NCI-H526 (cell line): ENCODE measurements at places on chromosomes 5 and 9.

DNA sequence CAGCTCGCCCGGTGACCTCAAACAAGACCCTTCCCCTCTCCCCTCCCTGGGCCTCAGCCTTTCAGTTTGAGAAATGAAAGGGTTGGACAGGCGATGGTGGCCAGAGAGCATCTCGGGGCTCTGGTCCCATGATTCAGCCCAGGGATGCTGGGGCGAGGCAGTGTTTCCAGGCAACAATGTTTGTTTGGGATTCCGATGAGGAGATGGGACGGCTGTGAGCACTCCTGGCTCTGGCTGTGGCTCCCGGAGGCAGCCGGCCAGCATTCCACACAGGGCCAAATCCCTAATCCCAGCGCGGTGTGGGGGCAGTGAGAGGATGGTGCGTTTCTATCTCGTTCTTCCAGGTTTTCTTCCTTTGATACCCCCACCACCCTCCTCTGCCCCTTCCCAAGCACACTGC lies 66.0 kb downstream of the HMCN2 start:
- no peak for DNase-seq

GRCh38 chr5:157362982-157363381 lies 97.0 kb upstream of the NIPAL4 start:
- no peak for DNase-seq

GRCh38 chr9:136254381-136255165 lies 9.0 kb upstream of the QSOX2 start:
- DNase-seq = no peak

- no peak for DNase-seq
Measured at GRCh38 chr9:129677456-129677855, 12.0 kb downstream of the PRRX2 start.

DNA sequence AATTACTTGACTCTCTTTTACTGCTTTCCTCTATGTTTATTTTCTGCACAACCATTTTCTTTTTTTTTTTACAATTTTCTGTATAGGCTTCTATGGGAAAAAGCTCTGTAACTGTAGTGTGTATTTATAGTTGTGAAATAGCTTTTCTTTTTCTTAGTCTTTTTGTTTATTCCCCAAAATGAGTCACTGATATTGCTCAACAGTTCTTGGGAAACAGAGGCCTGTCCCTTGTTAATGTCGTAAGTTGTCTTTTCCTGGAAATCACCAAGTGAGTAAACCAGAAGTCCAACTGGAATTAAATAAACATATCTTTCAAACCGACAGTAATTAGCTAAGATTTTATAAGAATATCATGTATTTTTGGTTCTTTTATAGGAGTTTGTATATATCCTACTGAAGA lies 325.1 kb upstream of the PRR16 start:
- no peak for DNase-seq

DNA sequence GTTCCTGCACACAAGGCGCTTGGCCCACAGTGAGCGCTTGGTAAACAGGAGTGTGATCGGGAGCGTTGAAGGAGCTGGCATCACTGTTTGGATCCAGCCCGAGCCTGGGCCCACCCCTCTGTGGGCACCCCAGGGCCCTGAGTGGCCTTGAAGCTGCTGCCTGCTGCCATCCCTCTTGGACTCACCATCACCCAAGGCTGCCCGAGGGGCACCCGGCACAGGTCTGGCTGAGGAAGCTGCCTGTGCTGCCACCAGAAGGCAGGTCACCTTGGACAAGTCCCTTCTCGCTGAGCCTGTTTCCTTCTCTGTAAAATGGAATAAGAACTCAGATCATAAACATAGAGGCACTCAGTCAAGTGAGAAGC lies 53.6 kb downstream of the LRSAM1 start:
- DNase-seq = no peak
